ENCODE measurements at places on chromosomes 13 and 19. TPM values are rescaled to one million over a fixed set of nuclear protein-coding genes. Genes with fewer than 3 reads are reported as not detected.

CACNA1A gene
- polyA plus RNA-seq = 5.0 TPM

TNFSF11 gene
- polyA plus RNA-seq = not detected

NLRP5 gene
- not detected for polyA plus RNA-seq

- no peaks in the 10 kb centered on the region for H3K36me3 ChIP-seq
- H3K4me1 ChIP-seq = no peaks in the 10 kb centered on the region
- no peak overlapping the region for H3K4me3 ChIP-seq
- no peak for DNase-seq
- no peaks in the 10 kb centered on the region for H3K27me3 ChIP-seq
- no peak overlapping the region for H3K27ac ChIP-seq
Measured at GRCh38 chr19:39679056-39679790, 23.5 kb downstream of the LGALS16 start.

GRCh38 chr19:18388100-18388959 lies 2.4 kb downstream of the GDF15 start:
- H3K27me3 ChIP-seq = peaks cover 20% of the 10 kb centered on the region
- DNase-seq = peak; percentile 66
- H3K36me3 ChIP-seq = no peaks in the 10 kb centered on the region
- no peak overlapping the region for H3K4me3 ChIP-seq
- no peak overlapping the region for H3K27ac ChIP-seq

GRCh38 chr19:27671876-27672275 lies 1541.1 kb downstream of the UQCRFS1 start:
- DNase-seq = no peak
- H3K36me3 ChIP-seq = no peaks in the 10 kb centered on the region
- no peaks in the 10 kb centered on the region for H3K4me1 ChIP-seq
- H3K27me3 ChIP-seq = no peaks in the 10 kb centered on the region
- no peak overlapping the region for H3K27ac ChIP-seq
- H3K4me3 ChIP-seq = no peak overlapping the region

GRCh38 chr13:19158006-19158405 lies 23.6 kb downstream of the TUBA3C start:
- H3K27ac ChIP-seq = no peak overlapping the region
- no peak overlapping the region for H3K4me3 ChIP-seq
- no peaks in the 10 kb centered on the region for H3K27me3 ChIP-seq
- H3K4me1 ChIP-seq = no peaks in the 10 kb centered on the region

DNA sequence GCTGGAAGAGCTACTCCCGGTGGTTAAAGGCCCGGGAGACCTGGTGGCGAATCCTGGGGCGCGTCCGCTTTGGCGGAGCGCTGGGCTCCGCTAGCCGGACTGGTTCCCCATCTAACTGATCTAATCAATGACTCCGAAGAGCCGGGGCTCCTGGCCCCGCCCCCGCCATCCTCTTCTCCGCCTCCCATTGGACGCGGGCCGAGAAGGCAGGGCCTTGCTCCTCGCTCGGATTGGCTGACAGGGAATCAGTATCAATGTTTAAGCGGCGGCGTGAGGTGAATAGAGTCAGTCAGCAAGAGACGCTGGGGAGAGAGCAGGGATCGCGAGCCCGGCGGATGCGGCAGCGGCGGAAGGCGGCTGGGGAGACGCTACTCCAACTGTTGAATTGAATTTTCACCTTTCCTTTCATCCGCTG lies 1.7 kb upstream of the PCDH17 start:
- H3K4me1 ChIP-seq = no peaks in the 10 kb centered on the region
- H3K4me3 ChIP-seq = peak overlapping the region; percentile 71
- DNase-seq = peak; percentile 84
- H3K27ac ChIP-seq = no peak overlapping the region

DNA sequence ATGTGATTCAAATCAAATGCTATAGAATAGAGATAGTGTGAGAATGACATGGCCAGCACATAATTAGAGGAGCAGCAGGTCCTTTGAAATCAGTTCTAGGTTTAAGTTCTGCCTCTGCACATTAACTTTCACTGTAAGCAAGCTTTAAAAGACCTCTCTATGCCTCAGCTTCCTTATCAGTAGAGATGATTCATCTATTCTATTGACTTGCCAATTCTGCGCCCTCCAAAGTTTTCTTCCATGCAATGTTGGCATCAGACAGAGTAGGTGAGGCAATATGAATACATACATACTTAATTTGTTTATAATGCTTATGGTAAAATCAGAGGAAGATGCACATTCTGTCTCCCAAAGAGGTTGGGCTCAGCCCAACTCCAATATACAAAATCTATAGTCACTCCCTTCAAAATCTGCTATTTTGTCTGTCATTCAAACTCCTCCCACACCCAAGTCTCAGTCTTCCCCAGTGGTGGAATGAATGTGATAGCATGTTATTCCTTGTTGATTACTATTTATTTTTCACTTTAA lies 525.5 kb downstream of the RFC3 start:
- H3K4me1 ChIP-seq = no peaks in the 10 kb centered on the region
- H3K4me3 ChIP-seq = no peak overlapping the region
- H3K27ac ChIP-seq = no peak overlapping the region
- H3K27me3 ChIP-seq = no peaks in the 10 kb centered on the region

DNA sequence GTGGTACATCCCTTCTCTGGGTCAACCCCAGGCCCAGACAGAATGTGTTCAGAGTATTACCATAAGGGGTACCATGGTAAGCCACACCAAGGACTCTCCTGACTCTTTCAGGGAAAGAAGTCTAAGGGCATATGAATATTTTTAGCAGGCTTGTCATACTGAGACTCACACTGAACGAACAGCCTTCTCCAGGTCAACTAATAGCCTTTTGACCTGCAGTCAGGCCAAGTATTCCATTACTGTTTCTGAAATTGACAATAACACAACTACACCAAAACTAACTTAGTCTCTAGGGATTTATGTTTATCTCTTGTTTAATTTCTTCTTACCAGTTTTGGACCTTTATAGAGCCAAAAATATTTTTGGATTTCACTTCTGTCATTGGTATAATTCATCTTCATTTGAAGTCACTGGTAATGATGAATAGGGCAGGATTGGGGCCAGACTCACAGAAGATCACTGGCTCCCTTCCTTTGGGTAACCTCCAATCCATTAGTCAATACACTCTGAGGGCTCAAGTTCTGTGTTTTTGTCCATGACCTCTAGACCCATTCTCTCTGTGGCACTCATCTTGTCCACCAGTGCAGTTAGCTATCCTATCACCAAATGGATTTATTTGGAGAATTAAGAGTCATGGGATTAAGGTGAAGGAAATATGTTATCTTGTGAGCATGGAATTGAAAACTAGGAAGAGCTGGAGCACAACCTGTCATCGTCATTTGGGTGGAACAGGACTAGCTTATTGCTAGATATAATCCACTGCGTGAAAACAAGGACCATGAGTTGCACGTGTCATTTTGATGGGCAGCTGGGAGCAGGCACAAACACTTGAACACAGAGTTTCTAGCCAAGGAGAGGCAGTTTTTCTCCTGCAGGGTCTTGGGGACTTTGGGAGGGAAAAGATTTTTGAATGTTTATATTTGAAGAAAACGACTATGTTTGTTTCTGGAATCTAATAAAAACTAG lies 313.3 kb downstream of the DCLK1 start:
- H3K36me3 ChIP-seq = no peaks in the 10 kb centered on the region
- peaks cover 4% of the 10 kb centered on the region for H3K4me1 ChIP-seq
- no peak for DNase-seq
- H3K27ac ChIP-seq = no peak overlapping the region
- H3K4me3 ChIP-seq = no peak overlapping the region
